Activated CD8-positive, alpha-beta memory T cell treated with anti-CD3 and anti-CD28 coated beads for 4 hours (primary cell): ENCODE measurements at places on chromosomes 1 and 21.

DNA sequence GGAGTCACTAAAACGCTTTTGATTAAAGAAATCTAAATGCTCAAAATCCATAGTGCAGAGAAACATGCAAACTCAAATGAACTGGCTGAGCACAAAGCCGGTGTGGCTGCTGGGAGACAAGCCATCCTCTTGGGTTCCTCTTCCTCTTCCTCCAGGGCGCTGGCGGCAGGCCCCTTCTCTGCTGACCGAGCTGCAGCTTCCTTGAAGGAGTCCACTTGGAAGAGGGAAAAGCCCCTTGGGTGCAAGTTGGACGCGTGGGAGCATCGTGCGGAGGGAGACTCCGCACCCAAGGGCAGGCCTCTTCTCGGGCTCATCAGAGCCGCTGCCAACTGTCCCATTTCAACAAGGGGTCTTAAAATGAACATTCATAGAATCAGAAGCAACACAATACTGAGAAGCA is 7.9 kb downstream of the CCNL2 start:
- DNase-seq, result no peak

DNA sequence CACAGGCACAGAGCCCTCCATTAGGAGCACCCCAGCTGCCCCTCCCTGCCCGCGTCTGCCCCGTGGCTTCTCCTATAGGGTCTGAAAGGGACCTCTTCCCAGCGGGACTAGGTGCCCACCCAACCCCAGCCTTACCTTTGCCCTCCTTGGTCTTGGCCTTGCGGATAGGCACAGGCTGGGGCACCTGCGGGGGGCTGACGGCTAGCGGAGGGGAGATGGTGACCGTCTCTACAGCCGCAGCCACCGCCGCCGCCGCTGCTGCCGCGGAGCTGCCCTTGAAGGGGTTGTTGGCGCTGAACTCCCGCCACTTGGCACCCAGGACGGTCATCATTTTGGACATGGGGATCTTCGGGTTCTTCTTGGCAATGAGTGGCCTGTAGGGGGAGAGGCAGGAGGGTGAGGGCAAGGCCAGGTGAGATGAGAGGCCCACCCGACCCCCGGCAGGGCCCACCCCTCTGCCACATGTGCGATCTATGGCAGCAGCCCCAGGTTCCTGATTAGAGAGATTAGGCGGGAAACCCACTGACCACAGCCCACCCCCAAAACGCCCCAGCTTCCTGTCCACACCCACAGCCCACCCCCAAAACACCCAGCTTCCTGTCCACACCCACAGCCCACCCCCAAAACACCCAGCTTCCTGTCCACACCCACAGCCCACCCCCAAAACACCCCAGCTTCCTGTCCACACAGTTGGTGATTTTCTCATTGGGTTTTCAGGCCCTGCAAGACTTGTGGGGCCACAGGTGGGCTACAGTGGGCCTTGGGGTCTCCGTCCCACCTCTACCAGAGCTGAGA is 25.4 kb downstream of the CHD5 start:
- no peak for DNase-seq

DNA sequence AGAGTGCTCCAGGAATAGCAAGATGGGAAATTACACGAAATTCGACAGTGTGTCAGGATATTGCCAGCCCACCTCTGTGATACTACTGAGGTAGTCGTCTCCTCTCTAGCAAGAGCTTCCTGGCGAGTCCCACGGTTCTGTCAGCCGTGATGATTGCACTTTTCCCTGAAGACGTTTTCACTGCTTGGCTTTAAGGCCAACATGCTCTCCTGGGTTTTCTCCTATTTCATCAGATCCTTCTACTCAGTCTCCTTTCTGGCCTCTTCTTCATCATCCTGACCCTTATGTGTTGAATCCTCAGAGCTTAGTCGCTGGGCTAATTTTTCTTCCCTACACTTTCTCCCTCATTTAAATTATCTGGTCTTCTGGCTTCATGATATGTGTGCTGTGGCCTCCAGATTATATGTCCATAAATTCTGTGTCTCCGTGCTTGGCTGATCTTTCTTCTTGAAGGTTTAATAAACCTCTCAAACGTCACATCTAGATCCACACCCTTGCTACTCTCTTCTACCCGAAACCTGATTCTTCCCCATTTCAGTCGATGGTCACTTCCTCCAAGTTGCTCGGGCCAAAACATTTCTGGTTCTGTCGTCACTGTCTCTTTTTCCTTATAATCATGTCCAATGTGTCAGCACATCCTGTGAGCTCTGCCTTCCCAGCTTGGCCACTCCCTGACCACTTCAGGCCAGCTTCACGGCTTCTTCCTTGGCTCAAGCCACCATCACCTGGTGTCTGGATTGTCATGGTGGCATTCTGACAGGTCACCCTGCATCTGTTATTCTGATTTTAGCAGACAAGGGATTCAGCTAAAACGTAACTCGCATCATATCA is 12.2 kb downstream of the OR2B11 start:
- DNase-seq, result no peak

- no peak for DNase-seq
Measured at GRCh38 chr1:15946571-15947381, 29.1 kb downstream of the ZBTB17 start.

DNA sequence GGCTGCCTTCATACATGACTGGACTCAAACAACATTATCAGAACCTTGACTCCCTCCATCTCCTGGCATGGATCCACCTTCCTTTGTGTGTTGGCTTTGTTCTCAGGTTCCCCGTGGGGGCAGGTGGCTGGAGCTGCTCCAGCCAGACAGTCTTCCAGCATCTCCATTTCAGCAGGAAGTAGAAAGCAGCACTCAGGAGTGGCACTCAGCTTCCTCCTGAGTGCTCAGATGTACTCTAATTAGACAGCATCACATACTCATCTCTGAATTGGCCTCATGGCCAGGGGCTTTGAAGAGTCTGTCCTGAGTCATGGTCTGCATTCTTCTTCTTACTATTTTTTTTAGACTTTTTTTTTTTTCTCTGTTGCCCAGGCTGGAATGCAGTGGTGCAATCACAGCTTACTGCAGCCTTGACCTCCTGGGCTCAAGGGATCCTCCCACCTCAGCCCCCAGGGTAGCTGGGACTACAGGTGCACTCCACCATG is 27.9 kb downstream of the OVAAL start:
- no peak for DNase-seq

GRCh38 chr1:84344286-84344685 is 42.8 kb downstream of the SAMD13 start:
- no peak for DNase-seq
